ENCODE measurements at places on chromosomes 7 and 10.

DNA sequence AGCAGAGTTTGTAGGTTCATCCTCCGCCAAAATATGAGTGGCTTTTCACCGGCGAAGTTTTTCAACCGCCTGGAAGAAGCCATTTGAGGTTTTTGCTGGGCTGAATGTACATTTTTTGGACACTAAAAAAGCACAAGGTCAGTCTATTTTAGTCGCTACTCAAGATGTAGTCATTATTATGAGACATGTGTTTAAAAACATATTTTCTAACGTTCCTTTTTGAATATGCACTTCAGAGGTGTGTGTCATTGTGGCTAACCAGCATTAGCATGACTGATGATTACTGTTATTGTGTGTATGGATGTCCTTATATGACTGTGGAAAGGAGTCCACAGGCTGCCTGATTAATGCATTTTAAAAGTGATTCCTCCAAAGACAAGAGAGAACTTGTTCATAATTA is 605.4 kb downstream of the INHBA start:
- no peak for DNase-seq

- peak; percentile 8 for DNase-seq
Observed at GRCh38 chr10:93074597-93075368, 1.1 kb downstream of the CYP26A1 start.

- no peak for DNase-seq
Observed at GRCh38 chr7:40645197-40645596, 510.4 kb downstream of the SUGCT start.

GRCh38 chr7:66739477-66739876 is 1.1 kb upstream of the RABGEF1 start:
- no peak for DNase-seq

- DNase-seq, result no peak
Observed at GRCh38 chr10:21402606-21403083, 122.8 kb downstream of the SKIDA1 start.

- DNase-seq, result no peak
Observed at GRCh38 chr10:69626826-69627225, 3.2 kb upstream of the FAM241B start.

GRCh38 chr10:6680735-6681134 is 100.7 kb upstream of the PRKCQ start:
- DNase-seq, result no peak

DNA sequence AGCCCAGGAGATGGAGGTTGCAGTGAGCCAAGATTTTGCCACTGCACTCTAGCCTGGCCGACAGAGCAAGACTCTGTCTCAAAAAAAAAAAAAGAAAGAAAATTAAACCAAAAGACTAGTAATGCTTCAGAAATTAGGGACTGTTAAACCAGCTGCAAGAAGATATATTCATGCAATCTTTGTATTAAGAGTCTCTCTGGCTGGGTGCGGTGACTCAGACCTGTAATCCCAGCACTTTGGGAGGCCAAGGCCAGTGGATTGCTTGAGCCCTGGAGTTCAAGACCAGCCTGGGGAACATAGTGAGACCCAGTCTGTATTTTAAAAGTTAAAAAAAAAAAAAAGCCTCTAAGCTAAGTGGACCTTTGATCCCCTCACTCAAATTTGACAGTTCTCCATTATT is 2.5 kb upstream of the HNRNPF start:
- no peak for DNase-seq

- DNase-seq, result no peak
Observed at GRCh38 chr10:119509909-119510451, 32.5 kb downstream of the RGS10 start.

GRCh38 chr7:124013306-124013705 is 19.6 kb downstream of the TMEM229A start:
- no peak for DNase-seq

GRCh38 chr10:6978187-6978627 is 398.1 kb upstream of the PRKCQ start:
- DNase-seq, result no peak

GRCh38 chr10:129174232-129175014 is 292.6 kb upstream of the MGMT start:
- DNase-seq, result no peak

- DNase-seq, result no peak
Observed at GRCh38 chr7:40057292-40057691, 77.1 kb downstream of the MPLKIP start.

DNA sequence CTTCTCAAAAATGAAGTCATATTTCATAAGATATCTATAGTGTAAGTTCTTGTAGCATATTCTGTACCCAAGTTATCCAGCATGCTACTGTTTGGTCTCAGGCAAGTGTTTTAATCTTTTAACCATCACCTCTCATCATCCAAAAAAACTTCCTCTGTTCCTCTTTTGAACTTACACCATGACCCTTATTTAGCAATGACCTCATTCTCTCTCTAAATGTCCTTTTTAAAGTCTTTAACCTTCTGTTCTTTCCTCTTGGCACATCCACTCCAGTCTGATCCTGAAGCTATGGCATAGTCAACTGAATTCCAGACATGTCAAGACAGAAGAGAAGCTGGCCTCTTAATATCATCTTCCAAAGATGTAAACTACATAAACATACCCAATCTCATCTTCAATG is 26.2 kb downstream of the PPP3CB start:
- DNase-seq, result no peak
